Hematopoietic multipotent progenitor cell (in vitro differentiated cells): ENCODE measurements at places on chromosomes 3 and 15.

DNA sequence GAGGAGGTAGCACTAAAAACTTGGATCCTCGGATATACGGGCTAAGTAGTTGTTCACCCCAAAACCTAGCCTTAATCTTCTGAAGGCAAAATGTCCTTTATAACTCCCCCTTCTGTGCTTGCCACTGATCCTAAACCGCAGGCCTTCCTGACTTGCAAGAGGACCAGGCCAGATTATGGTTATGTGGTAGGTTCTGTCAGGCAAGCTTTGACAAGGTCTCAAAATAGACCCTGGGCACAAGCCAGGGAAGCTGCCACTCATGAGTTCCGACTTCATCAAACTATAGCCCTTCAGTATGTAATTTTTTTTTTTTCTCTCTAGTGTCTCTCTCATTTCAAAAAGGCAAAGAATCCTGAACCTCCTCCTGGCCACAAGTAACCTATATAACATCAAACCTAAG lies 3.2 kb downstream of the LRRFIP2 start:
- DNase-seq, result no peak

GRCh38 chr15:65087873-65088642 lies 11.5 kb downstream of the KBTBD13 start:
- DNase-seq, result no peak

- DNase-seq, result no peak
Observed at GRCh38 chr3:23869977-23870662, 46.7 kb downstream of the NKIRAS1 start.

- DNase-seq, result no peak
Observed at GRCh38 chr3:27024493-27024892, 344.7 kb downstream of the NEK10 start.

- no peak for DNase-seq
Observed at GRCh38 chr3:195083659-195084058, 187.3 kb downstream of the XXYLT1 start.

- DNase-seq, result no peak
Observed at GRCh38 chr3:140843656-140844055, 98.0 kb upstream of the SLC25A36 start.

- DNase-seq, result no peak
Observed at GRCh38 chr3:187593451-187593850, 76.7 kb downstream of the SST start.

DNA sequence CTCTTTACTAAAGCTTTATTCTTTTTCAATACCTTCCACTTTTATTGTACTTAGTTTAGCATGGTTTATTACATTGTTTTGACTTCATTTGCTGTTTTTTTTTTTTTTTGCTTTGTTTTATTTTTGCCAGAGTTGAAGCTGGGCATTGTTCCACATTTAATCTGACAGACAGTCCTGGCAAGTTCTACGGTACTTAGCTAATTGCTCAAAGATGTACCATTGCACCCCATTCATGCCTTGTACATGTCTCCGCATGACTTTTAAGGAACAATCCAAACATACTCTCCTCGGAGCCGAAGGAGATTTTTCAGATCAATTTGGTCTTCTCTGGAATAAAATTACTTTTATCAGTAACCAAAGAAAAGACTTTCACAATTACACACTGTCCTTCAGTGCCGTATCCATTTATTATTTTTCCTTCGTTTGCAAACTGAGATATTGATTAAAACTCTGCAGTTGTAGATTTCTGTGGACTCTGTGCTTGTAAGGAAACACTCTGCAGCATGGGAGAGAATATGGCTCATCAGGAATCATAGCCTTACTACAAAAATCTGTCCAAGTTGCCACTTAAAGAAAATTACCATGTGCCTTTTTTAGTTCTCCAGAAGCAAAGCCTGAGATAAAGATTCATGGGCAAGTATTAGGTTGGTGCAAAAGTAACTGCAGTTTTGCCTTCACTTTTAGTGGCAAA lies 952.0 kb downstream of the AGBL1 start:
- DNase-seq, result no peak

DNA sequence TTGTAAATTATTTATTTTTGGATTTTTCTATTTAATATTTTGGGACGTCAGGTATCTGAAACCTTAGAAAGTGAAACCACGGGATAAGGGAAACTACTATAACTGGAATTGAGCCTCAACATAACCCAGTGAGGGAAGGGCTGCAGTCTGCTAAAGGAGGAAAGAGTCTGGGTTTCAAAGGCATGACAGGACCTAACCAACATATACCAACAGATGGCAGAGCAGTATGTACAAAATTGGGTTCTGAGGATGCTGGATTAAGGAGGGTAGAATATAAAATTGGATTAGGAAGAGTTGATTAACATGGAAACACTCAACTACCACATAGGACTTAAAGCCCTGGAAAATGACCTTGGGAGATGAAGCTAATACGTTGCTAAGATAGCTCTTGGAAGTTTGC lies 603.5 kb downstream of the MECOM start:
- DNase-seq, result no peak

GRCh38 chr3:129107793-129108192 lies 13.8 kb downstream of the RAB43 start:
- no peak for DNase-seq

- no peak for DNase-seq
Observed at GRCh38 chr15:96125721-96126415, 204.6 kb upstream of the NR2F2 start.

GRCh38 chr15:58348095-58348812 lies 83.5 kb upstream of the LIPC start:
- no peak for DNase-seq

- DNase-seq, result peak; percentile 85
Observed at GRCh38 chr15:68795298-68795848, 25.3 kb downstream of the ANP32A start.

DNA sequence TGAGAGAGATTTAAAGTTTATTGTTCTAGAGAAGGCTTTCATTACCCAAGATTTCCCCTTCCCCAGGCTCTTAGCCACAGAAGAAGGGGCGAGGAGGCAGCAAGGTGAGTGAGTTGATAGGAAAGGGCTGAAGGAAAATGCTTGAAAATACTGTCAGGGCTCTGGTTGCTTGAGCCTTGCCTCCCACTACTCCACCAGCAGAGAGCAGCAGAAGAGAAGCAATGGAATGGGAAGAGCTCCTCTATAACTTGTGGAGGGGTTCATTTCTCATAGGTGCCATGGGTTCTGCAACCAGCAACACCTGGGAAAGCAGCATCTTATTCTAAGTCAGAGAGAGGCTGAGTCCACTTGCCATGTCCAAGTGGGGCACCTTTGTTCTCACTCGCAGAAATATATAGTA lies 184.0 kb upstream of the CNTN6 start:
- no peak for DNase-seq

DNA sequence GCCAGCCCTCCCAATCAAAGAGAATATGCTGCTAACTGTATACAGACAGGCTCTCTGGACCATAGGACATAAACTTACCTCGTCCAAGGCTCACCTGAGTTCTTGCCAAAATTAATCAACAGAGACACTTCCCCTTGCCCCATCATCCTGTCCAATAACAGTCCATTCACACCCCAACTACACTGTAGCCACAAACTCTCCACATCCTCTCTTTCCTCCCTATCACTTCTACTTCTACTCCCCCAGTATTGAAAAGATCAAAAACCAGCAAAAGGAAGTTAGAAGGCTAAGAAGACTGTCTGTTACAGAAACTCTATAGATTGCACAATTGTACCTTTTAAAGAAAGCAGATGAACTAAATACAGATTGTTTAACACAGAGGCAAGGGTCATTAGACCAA lies 133.5 kb upstream of the STT3B start:
- DNase-seq, result peak; percentile 43

DNA sequence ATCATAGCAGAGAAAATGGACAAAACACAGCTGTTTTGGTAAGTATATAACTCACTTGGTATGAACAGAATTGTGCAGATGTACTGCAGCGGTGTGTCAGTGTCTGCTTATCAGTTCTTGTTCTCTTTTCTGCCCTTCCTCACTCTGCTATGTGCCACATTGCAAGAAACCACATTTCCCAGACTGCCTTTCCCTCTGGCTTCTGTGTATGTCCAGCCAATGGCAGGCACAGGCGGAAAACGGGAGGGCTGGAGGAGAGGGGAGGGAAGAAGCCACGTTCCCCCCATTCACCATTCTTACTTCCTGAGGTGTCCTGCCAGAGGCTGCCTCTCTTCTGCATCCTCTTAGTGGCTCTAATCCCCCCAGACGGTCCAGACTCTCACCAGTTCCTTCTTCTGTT lies 15.4 kb downstream of the HHLA2 start:
- no peak for DNase-seq

DNA sequence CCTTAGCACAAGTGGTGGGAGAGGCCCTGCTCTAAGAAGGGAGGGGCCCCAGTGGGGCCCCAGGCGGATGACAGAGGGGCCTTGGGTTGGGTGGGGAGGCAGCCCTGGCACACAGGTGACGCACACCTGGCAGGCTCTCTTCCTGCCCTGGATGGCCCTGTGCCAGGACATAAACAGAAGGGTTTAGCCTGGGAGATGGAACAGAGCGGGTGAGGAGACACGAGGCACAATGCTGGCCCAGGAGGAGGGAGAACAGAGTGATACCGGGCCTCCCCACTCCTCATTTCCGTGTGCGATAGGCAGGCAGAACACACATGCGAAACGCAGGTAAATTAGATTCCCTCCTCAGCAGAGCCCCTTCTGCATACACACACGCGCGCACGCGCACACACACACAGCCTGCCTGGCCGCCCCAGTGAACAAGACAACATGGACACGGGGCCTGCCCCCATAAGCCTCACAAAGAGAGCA lies 39.8 kb downstream of the IDH2 start:
- no peak for DNase-seq

DNA sequence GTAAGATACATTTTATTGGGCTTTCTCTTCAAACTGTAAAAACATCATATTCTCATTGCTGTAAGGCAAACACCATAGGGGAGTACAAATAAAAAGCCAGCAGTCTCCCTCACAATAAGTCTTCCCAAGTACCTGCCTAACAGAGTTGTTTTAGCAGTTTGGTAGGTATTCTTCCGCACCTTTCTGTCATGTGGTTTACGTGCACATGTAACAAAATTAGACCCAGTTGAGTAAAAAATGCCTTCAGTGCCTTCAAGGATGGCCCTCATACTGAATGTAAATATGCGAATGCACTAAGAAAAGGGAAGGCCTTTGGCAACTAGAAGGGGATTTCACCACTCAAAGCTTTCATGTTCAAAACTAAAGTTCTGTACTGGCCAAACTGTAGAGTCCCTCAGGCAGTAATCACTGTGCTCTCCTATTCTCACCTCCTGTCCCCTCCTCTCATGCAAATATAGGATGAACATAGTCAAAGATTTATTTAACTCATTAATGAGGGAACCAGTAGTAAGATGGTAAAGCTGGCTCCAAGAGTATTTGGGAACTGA lies 26.4 kb downstream of the USP3 start:
- no peak for DNase-seq

GRCh38 chr15:83129791-83130190 lies 22.3 kb downstream of the TM6SF1 start:
- no peak for DNase-seq

DNA sequence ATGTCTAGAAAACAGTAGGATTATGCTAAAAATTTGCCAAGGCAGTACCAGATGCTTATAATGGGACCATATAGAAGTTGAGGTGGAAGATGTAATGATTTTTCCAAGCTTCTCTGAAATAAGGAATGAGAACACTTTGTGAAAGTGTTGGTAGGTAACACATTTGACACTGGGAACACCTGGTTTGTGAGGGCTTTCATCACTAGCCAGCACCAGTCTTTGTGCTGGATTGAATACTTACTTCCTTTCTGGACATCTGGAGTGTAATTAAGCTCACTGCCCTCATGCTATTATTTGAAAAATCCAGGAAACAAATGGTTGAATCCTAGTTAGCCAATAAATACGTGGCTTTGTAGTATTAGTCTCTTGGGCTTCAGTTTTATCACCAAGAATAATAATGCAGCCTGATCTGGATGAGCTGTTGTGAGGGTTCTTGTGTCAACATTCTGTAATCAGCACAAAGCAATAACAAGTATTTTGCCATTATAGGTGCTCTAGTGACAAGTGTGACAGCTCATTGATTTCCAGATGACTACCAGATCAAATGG lies 12.9 kb downstream of the CCDC80 start:
- no peak for DNase-seq

- DNase-seq, result no peak
Observed at GRCh38 chr3:143301031-143301901, 181.7 kb downstream of the CHST2 start.

DNA sequence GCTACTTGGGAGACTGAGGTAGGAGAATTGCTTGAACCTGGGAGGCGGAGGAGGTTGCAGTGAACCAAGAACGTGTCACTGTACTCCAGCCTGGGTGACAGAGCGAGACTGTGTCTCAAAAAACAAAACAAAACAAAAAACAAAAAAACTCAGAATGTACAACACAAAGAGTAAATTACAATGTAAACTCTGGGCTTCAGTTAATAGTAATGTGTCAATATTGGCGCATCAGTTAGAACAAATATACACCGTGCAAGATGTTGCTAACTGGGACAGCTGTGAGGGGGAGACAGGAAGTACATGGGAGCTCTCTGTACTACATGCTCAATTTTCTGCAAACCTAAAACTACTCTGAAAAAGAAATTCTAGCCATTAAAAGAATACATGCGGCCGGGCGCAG lies 23.5 kb upstream of the TRPM1 start:
- DNase-seq, result no peak

- no peak for DNase-seq
Observed at GRCh38 chr3:189165092-189165612, 6.6 kb upstream of the TPRG1 start.

GRCh38 chr15:99105514-99106341 lies 848 bp downstream of the SYNM start:
- no peak for DNase-seq

DNA sequence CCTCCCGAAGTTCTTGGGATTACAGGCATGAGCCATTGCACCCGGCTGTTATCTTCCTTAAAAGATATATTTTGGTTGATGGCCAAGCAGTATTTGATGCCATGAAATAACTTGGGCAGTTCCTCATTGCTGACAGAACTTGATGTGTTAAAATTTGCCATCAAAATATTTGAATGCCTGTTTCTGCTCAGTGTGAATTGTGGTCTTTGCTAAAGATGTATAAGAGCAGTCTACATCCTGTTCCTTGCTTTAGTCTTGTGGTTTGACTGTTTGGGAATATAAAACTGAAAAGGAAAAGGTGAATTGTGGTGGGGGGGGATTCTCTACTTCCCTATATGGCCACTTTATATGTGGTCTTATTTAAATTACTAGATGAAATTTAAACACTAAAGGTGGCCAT lies 14.0 kb downstream of the TRIM71 start:
- DNase-seq, result no peak

GRCh38 chr3:18245721-18246120 lies 179.4 kb downstream of the SATB1 start:
- DNase-seq, result no peak

DNA sequence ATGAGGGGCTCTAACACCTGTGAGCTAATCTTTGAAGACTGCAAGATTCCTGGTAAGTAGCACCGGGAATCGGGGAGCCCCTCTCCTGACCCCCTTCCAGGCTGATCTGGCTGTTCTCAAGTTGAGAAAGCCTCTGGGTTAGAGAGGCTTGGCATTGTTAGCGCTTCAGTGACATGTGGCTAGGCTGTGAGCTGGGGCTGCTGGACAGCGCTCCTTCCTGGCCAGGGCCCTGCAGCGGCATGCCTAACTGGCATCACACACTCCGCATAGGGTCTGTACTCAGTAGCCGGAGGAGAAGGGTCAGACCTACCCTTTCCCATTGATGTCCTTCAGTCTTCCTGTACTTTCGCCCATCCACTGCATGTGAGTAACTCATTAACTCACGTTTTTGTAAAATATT lies 7.4 kb downstream of the IVD start:
- DNase-seq, result no peak
